CD4-positive, alpha-beta T cell treated with Interleukin-15 for 1 hour (primary cell): ENCODE measurements at places on chromosomes 1 and 21.

GRCh38 chr1:72521659-72522058, 239.3 kb upstream of the NEGR1 start:
- DNase-seq = no peak

GRCh38 chr1:58649555-58649954, 50.3 kb downstream of the MYSM1 start:
- DNase-seq = no peak

DNA sequence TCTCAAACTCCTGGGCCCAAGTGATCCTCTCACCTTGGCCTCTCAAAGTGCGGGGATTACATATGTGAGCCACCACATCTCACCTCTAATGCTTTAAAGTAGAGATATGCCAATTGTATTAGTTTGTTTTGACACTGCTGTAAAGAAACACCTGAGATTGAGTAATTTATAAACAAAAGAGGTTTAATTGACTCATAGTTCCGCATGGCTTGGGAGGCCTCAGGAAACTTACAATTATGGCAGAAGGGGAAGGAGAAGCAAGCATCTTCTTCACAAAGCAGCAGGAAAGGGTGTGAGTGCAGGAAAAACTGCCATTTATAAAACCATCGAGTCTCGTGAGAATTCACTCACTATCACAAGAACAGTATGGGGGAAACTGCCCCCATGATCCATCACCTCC, 3.5 kb upstream of the MYCL start:
- DNase-seq = no peak

DNA sequence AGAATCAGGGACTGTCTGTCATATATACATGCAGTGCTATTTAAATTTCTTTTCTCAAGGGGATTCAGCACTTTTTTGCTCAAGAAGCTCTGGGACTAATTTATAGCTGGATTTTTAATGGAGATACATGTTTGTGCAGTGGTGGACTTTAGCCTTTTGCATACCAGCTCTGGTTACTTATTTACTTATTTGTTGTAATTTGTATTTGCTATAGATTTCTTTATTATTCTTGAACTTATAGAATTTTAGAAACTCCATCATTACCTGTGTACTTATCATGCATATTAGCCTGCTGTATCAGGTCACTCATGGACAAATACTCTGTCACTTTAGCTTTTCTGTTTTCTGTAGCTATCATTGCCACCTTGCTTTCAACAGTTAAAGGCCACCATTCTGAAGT, 1296.9 kb upstream of the TMPRSS15 start:
- no peak for DNase-seq

GRCh38 chr1:30824736-30825429, 67.3 kb upstream of the LAPTM5 start:
- DNase-seq = no peak

DNA sequence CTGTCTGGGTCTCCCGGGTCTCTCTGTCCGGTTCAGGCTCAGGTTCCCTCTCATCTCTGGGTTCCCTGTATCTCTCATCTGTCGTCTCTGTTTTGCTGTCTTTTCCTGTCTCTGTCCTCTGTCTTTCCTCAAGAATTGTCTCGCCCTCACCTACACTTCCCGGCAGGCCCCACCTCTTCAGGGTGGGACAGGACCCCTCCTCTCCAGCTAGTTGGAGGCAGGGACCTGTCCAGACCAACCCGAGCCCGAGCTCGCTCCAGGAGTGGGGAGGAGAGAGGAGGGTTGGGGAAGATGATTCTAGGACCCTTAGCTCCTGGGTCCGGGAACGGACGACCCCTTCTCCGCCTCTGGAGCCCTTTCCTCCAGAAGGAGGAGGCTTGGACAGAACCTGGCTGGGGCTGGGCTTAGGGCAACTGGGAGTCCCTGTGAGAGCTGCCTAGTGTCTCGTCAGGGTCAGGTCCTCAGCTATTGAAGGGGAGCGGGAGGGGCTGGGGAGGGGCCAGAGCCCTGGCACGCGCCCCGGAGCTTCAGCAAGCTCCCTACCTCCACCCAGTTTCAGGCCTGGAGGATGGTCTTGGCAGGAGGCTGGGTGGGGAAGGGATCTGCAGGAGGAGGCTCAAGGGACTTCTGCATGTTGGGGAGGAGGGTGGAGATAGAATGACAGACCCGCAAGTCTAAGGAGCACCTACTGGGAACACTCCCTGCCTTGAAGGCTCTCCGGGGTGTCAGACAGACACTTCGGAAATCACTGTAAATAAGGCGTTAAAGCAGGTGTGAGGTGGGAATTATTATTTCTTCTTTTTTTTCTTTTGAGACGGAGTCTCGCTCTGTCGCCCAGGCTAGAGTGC, 26.3 kb upstream of the EPB41 start:
- no peak for DNase-seq

DNA sequence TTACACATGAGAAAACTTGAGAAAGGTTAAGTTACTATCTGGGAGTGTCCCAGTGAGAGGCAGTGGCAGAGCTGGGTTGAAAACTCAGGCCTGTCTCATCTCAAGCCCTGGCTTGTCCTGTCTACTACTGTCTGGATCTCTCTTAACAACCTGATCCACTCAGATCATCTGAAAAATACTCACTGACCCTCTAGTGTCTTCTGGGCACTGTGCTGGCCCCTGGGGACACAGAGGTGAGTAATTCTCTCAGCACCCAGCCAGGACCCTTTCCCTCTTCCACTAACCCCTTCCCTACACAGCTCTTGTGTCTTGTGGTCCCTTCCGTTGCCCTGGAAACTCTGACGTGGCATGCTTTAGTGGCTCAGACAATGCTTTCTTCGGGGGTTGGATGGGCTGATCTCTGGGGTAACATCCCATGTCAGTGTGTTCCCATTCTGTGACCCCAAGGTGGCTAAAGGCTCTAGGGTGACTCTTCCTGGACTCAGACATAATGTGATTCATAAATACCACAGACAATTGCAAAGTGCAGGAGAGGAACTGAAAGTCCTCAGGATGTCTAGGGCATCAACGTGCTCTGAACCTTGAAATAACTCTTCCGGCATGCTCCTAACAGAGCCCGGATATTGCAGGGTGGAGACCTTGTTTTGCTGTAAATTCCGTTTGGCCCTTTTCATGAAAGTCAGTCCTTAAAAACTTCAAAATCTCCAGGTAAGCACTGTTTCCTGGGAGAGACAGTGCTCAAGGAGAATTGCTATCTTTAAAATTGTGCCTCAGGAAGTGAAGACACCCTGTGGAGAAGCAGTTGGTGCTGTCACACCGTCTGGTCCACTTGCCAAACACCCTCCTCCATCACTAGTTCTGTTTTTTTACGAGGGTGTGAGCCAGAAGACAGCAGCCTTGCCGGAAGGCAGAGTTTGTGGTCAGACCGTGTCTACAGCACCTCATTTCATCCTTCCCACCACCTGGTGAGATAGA, 4.0 kb downstream of the SHISAL2A start:
- DNase-seq = peak; percentile 90

- DNase-seq = no peak
These were observed 45.7 kb upstream of the PLPPR4 start for GRCh38 chr1:99218572-99218971.

DNA sequence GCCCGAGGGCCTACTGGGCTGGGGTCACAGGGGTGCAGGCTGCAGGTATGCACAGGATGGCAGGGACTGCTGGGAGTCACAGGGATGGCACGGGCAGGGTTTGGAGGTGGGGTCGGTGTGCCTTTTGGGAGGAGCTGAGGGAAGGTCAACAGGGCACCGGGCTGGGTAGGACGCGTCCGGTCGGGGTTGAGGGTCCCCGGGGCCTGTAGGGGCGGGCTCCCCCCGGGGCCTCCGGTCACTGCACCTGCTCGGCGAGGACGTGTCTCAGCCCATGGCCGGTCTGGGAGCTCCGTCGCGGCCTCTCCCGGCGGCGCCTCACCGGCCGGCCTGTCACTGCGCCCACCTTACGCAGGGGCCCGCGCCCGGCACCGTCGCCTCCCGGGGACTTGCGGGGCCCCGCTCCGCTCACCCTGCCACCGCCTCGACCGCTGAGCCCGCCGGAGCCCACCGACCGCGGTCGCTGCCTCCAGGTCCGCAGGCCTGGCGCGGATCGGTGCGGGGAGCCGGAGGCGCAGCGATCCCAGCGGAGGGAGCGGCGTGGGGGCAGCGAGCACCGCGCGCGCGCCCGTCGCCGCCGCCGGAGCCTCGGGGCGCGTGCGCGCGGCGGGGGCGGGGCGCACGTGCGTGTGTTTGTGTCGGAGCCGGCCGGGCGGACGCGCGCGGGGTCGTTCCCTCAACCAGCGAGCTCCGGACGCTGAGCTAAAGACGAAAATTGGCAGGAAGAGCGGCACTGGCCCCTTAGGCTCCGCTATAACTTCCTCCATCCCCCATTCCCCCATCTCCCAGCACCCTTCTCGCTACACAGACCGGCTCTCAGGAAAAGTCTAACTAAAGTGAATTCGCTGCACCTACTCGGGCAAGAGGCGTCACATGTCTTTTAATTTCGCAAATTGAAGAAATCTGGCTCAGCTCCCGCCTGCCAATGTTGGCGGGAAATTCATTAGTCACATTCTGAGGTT, at the start of gene AMIGO1:
TSS of gene AMIGO1 (minus strand) at position 552 of the 959 bp plus-strand sequence. CDS start 815 bp downstream, outside the sequence.
- peak; percentile 43 for DNase-seq

DNA sequence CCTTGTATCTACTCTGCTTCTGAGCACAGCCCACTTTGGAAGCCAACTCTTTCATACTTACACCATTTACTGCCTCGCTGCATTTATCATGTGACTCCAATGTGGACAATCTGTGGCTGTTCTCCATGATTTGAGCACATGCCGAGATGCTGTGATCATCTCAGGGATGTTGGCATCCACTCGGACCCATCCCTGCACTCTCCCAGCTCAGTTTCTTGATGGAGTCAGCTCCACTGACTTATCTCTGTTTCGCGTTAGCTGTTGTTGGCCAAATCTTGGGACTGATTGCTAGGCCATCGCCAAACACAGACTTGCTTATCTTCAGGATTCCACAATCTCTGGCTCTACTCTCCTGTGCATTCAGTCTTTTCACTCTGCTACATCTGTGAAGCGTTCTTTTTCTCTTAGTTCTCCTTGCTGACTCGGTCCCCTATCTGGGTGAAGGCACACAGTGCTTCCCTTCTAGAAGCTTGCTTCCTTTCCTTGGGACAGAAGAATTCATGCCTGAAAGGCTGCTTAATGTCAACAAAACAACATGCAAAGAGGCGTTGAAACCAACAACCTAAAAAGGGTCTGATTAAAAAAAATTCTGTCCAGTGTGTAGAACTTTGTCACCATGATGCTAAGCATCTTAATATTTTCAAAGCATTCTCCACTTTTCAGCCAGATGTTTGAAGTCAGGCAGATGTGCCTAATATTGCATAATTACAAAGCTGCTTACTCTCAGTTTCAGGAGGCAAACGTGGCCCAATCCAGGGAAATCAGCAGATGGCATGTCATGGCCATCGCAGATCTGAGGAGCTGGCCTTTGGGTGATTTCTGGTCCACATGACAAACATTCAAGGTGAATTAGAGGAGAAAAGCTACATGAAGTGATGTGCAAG, 120.7 kb downstream of the NGF start:
- no peak for DNase-seq

DNA sequence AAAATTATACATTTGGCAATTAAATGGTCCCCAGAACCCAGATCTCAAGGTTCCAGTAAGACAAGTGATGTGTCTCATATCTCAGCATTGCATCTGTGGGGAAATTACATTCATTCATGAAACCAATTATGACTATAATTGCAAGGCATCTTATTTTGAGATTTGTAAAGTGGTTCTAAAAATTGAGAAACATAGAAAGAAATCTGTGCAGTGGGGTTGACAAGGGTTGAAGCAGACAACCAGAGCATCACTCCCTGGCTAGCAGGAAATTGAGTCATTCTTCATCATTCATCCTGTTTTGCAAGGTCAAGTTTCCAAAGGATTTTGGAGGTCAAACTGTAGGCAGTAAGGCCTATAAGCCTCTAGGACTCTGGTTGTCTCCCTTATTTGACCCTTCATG, 25.1 kb upstream of the MROH9 start:
- DNase-seq = no peak

DNA sequence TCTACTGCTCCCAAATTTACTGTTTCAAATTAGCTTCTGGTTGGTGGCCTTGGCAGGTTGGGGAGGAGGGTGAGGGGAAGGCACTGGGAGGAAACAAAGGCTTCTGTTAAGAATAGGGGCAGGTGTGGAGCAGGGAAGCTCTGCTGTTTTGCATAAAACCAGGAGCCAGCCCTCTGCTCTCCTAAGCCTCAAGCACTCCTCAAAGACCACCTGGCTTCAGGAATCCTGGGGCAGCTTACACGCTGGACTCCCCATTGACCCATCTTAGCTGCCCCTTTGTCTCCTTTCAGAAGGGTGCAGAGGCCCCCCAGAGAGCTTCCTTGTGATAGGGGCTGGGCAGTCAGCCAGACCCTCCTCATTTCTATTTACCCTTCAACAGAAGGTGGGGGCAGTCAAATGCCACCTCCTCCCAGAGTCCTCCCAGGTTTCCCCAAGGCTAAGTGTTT, 11.5 kb upstream of the DHRS3 start:
- DNase-seq = no peak

DNA sequence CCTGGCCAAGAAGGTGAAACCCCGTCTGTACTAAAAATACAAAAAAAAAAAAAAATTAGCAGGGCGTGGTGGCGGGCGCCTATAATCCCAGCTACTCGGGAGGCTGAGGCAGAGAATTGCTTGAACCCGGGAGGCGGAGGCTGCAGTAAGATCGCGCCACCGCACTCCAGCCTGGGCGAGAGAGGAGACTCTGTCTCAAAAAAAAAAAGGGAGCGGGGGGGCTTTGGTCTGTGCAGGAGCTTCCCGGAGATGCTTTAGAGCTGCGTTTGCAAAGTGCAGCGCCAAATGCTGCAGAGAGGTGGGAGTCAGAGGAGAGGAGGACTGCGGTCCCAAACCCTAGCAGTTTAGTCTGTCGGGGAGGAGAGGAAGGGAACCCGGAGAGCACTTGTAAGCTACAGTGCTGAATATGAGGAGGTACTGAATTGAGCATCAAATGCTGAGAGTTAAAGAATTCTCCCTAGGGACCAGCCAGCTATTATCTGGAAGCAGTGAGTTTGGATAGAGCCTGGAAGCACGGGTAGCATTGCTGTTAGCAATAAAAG, 569 bp downstream of the FALEC start:
- no peak for DNase-seq

DNA sequence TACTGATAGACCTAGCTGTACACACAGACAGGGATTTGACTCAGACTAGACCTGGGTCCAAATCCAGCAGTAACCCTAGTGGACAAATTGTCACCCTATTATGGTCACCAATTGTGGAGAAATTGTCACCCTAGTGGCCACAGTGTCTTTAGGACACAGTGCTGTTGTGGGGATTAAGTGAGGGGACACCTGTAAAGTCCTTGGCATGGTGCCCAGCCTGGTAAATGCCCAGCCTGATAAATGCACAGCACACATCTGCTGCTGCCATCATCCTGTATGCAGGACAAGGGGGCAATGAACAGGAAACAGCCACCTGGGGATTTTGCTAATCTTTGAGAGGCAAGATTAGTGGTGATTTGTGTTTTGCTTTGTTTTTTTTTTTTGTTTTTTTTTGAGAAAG, 2.3 kb downstream of the TMEM61 start:
- DNase-seq = no peak

- DNase-seq = no peak
These were observed 660.7 kb downstream of the PTPRU start for GRCh38 chr1:29896791-29897714.

DNA sequence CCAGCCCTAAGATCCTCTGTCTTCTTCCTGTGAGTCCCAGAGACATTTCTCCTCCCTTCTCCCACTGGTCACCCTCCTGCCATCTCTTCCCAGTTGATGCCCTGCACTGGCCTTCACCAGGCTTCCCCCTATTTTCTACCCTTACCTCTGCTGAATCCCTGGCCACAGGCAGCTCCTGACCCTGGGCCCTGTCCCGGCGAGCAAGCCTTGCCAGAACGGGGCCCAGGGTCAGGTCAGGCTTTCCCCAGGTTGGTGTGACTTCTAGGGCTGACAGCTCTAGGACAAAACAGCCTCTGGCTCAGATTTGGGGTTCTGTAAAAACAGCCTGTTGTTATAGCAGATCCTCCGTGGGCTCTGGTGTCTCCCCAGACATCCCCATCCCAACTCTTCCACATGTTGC, 52.7 kb upstream of the A3GALT2 start:
- DNase-seq = no peak

GRCh38 chr1:189658381-189658780, 819.3 kb downstream of the BRINP3 start:
- DNase-seq = no peak
